Omental fat pad (tissue), 4 donors: ENCODE measurements at places on chromosomes 7 and 10. TPM values are rescaled to one million over a fixed set of nuclear protein-coding genes. Genes with fewer than 3 reads are reported as not detected.

The LBX1 gene
- total RNA-seq, result not detected

The RAB19 gene
- 1.3 TPM for total RNA-seq

The ERVW-1 gene
- total RNA-seq, result not detected

The SPDYE2 gene
- total RNA-seq, result not detected

The TDRD1 gene
- 0.24 TPM for total RNA-seq
